Stimulated activated CD4-positive, alpha-beta T cell treated with anti-CD3 and anti-CD28 coated beads, TNF-alpha, amount 100 ng/mL, for 1 hour (primary cell): ENCODE measurements at places on chromosomes 7 and 10.

DNA sequence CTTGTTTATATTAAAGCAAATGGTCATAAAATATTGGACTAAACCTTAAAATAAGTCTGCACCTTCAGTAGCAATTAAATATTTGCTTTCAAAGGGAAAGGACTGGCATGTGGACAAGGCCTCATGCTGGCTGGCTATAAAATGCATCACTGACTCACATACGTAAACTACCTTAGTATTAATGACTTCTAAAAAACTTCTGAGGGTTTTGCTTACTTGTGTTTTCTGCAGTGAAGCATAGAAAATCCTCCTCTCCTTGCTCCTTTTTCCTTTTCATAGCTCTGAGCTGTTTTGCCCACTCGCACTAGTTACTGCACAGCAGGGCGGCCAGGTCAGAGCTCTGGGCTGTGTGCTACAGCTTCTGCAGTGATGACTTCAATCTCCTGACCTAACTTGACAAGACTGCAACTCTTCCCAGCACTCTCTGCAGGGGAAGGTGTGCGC, 82.3 kb downstream of the CUL2 start:
- DNase-seq = no peak

DNA sequence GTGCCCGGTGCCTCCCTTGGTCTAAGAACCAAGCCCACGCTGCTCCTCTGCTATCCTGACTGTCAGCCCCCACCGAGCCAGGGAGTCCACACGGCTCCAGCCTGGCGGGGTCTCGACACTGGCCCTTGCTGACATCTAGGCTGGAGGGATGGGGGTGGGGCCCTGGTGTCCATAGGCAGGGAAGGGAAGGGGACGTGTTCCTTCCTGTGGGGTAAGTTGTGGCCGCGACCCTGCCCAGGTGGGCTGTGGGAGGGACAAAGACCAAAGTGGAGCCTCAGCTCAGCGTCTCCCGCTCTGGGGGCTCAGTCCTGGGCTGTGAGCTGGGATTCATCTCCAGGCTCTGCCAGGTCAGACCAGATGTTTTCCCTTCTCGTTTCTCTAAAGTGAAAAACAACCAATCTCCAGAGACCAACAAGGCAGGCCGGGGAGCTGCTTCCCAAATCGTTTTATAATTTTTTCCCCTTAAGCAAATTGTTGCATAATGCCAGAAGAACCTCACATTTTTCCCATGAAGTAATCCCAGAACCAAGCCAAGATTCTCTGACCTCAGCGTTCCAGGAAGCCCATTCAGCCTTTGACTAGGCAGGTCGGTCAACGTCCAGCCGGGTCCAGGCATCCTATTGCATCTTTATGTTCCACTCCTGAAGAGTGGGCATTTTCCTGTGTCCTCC, 101.2 kb downstream of the RGS10 start:
- no peak for DNase-seq

- no peak for DNase-seq
Measured at GRCh38 chr7:130488392-130489139, 3.3 kb upstream of the MEST start.

DNA sequence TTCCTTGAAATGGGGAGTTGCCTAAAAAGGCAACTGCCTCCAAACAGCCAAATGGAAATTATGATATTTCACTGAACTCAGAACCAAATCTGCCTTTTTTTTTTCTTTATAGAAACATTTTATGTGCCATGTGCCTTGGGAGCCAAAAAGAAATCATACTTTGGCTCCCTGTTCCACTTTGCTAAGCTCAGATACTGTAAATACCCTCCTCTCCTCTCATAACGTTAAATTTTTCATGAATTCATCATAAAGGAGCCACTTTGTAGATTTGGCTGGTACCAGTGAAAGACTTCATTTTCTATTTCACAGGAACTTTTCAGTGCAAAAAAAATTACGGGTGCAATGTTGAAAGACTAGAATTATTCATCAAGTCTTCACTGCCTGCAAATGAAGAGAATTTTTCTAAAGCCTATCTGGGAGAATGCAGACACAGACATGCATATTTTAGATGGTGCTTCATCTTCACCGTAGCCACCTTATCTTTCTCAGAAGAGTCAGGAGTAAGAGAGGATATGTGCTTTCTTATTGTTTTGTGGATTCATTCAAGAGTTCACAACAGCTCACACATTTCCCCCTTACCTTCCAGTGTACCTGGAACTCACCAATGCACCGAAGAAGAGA, 742.3 kb upstream of the GALNT17 start:
- DNase-seq = no peak

DNA sequence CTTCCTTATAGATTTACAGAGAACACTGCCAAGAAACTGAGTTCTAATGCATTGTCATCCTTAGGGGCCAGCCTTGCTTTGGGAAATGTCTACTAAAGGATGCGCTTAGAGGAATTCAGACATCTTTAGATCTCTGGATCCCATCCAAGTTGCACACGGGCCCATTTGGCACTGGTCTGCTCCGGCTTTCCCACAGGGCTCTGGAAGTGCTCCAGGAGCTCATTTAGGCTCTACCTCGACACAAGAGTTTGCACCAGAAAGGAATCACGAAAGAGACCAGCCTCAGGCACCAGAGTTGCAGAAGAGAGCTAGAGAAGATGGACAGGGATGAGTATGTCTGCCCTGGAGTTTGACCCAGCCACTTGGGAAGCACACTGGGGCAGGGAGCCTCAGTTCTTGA, 150.1 kb upstream of the TMEM72 start:
- no peak for DNase-seq
